ENCODE measurements at places on chromosomes 2 and 18.

- no peak for DNase-seq
Measured at GRCh38 chr18:76488190-76488589, 6.9 kb downstream of the ZNF516 start.

- DNase-seq, result no peak
Measured at GRCh38 chr2:8628866-8629209, 53.0 kb upstream of the ID2 start.

DNA sequence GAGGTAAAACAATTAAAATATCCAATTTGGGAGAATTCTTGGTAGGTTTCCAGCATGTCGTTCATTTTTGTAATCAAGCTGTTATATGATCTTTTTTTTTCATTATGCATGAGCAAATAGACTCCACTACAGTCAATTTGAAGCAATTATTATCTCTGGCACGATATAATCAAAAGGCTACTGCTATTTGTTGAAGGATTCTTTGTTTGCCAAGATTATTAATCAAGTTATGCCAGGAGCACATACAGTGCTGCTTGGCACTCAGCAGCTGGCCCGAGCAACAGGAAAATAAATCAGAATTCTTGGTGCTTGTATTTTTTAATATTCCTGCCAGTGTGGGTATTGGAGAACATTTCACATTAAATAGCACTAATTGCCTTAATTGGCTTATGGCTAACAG is 279.5 kb downstream of the RND3 start:
- DNase-seq, result no peak

- no peak for DNase-seq
Measured at GRCh38 chr2:86393521-86394491, 47.4 kb upstream of the KDM3A start.

- DNase-seq, result no peak
Measured at GRCh38 chr2:164642946-164643555, 21.8 kb upstream of the GRB14 start.

DNA sequence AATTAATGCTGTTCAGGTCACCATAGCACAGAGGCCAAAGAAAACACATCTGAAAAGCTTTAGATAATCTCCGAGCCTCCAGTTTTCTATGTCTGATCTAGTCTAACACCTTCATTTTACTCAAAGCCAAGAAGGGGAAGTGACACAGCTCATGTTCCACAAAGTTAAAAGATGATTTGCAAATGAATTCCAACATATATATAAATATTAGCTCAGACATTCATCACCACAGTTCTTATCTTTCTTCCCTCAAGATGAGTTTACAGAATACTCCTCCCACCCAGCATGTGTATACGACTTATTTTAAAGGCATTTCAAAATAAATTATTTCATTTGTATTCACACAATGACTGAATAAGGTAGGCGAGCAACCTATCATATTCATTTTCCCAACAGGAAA is 82.4 kb downstream of the AAK1 start:
- no peak for DNase-seq

GRCh38 chr2:108124736-108125495 is 114.9 kb upstream of the SULT1C3 start:
- no peak for DNase-seq

GRCh38 chr2:173521450-173522192 is 166.9 kb downstream of the CDCA7 start:
- DNase-seq, result no peak

GRCh38 chr2:178718283-178718682 is 88.9 kb downstream of the TTN start:
- no peak for DNase-seq

- no peak for DNase-seq
Measured at GRCh38 chr2:527581-527980, 149.6 kb downstream of the TMEM18 start.

- DNase-seq, result no peak
Measured at GRCh38 chr18:13460946-13461345, 242.4 kb downstream of the LDLRAD4 start.

- no peak for DNase-seq
Measured at GRCh38 chr2:214856137-214856536, 46.7 kb upstream of the BARD1 start.

DNA sequence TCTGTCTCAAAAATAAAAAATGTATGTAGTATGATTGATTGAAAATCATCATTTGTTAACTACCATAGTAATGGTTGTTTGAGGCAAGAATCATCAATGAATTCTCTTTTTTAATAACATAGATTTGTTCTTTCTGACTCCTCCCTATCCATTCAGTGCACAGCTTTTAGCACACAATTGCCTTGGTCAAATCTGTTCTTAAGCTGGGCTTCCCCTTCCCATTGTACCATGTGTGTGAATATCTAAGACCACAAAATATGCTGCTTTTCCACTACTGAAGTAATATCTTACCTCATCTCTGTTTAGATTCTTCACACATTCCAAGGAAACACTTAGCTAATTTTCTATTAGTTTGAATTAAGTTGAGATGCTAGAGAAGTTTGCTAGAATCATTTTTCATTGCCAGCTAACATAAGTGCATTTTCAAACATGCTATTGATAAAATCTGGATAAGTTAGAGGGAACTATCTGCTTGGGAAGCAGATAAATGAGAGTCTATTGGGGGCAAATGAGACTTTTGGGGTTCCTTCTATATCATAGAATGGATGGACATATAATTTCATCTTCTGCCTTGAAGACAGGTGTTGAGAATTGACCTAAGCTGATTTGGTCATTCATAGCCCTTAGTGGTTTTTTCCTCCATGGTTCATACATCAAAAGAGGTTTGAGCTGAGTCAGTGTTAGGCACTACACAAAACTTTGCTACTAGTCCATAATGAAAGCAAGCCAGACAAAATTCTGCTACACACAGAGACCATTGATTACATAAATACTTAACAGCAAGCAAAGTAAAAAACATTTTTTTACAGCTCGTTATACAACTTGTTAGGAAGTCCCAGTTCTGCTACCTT is 231.9 kb downstream of the PLCL1 start:
- DNase-seq, result no peak

GRCh38 chr2:171531836-171532450 is 9.7 kb downstream of the CYBRD1 start:
- no peak for DNase-seq

DNA sequence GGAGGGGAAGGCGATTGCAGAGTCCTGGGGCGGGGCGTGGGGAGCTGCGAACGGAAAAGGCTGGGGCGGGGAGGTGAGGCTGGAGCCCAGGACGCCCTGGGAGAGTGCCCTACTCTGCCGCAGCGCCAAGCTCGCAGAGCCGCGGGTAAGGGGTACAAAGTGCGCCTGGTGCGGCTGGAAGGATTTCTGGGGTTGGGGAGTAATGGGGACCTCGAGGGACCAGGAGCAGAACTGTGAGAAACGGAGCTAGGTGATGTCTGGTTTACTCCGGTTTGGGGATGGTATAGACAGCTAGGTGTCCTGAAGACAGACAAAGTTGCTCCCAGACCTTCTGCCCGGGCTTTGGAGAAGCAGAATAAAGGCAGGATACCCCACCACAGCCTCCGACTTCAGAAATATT is 718 bp upstream of the NXPH2 start:
- no peak for DNase-seq

DNA sequence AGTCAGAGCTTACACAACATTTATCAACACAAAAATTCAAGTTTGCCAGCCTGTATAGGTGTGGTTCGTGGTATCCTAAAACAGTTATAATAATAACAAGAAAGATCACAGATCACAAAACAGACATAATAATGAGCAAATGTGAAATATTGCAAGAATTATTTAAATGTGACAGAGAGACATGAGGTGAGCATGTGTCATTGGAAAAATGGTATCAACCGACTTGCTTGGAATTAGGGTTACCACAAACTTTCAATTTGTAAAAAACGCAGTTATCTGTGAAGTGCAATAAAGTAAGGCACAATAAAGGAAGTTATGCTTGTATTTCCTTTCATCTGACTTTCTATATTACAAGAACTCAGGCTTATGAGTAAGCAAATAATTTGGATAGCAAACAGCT is 116.8 kb downstream of the IKZF2 start:
- DNase-seq, result no peak

DNA sequence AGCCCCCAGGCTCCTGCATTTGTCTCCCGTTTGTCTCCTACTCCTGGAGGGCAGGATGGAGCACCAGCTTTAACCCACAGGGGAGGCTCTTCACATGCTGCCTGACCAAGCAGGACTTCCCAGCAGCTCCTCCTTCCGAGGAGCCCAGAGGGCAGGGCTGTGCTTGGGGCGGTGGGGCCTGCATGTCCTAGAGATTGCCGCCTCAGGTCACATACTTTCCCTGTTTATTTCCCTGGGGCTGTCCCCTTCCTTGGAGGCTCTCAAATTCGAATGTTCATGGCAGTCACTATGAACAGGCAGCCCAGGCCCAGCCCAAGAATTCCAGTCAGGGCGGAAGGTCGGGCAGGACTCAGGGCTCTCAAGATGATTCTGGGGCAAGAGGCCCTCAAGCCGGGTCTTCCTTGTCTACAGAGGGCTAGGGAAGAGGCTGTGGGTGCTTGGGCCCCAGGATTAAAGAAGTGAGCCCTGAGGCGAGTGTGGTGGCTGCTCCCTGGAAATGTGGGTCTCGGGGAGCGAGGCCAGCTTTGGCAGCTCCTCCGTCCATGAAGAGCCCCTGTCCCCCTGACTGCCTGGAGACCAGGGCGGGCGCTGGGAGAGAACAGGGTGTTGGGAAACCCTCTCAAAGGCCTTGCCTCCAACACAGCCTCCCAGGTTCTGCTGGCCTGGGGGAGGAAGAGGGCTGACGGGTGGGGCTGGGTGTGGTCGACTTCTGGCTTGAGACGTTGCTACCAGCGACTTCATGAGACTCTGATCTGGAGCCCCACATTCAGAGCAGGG is 48.9 kb upstream of the HPCAL1 start:
- DNase-seq, result no peak

GRCh38 chr2:24206242-24206641 is 31.4 kb downstream of the FAM228A start:
- DNase-seq, result no peak

- no peak for DNase-seq
Measured at GRCh38 chr18:48445540-48445939, 36.4 kb upstream of the ZBTB7C start.

DNA sequence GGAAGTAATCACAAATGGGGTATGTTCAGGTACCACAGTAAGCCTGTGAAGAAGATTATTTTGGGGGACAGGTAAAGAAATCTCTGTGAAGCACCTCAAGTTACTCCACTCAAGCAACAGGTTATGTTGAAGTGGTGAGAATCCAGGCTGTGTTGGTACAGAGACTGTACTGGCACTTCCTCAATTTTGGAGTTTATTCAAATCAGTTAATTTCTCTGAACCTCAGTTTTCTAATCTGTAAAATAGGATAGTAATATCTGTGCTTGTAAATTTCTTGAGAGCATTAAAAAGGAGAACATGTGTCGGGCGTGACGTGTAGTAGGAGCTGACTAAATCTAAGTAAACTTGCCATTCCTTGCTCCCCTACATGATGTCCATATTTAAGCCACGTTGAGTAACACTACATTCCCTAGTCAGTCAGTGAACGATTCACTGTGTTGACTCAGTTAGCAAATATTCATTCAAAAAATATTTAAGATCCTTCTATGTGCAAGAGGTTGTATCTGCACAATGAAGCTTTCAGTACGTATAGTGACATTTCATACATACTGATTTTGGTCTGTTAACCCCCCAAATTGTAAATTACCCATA is 504.2 kb downstream of the ZEB2 start:
- DNase-seq, result no peak

GRCh38 chr2:233039846-233040530 is 7.5 kb downstream of the NEU2 start:
- DNase-seq, result no peak

GRCh38 chr2:178913049-178913441 is 105.8 kb upstream of the TTN start:
- DNase-seq, result no peak

- no peak for DNase-seq
Measured at GRCh38 chr2:233807966-233808935, 30.1 kb downstream of the MROH2A start.

DNA sequence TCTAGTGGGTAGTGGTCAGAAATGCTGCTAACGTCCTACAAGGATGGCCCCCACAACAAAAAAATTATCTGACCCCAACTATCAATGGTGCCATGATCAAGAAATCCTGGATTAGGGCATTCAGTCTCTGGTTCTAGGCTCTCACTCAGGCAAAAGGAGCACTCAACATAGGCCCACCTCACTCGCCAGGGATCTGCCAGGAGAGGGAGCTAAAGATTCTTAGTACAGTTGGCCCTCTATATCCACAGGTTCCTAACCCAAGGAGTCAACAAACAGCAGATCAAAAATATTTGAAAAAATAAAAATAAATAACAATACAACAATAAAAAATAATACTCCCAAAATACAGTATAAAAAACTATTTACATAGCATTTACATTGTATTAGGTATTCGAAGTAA is 10.0 kb downstream of the SLC4A5 start:
- DNase-seq, result no peak

GRCh38 chr2:121505986-121506586 is 24.6 kb upstream of the RNU4ATAC start:
- DNase-seq, result no peak

GRCh38 chr18:79494936-79495335 is 99.2 kb downstream of the NFATC1 start:
- DNase-seq, result no peak

DNA sequence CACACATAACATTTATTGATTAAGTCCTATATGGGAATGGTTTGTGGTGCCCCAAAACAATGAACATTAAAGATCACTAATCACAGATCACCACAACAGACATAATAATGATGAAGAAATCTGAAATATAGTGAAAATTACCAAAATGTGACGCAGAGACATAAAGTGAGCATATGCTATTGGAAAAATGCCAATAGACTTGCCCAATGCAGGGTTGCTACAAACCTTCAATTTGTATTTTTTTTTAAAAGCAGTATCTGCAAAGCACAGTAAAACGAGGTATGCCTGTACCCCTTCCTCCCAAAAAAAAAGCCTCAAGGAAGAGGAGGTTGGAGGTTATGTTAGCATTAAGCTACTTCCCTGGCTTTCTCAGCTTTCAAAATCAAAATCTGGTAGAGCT is 131.1 kb downstream of the RBMS1 start:
- no peak for DNase-seq

- peak; percentile 25 for DNase-seq
Measured at GRCh38 chr2:88159955-88160415, 10.2 kb upstream of the THNSL2 start.

DNA sequence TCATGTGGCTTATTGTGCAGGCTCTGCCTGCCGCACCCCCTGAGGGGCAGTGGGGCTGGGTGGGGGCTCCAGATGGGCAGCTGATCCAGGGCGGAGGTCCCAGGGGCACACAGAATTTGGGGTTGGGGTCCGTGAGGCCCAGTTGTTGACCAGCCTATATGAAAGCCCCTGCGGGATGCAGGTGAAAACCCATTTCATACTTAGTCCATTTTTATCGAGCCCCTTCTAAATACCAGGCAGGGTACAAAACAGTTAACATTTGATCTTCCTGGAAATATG is 30.6 kb downstream of the MYO7B start:
- no peak for DNase-seq

GRCh38 chr2:100267751-100268150 is 54.5 kb downstream of the LONRF2 start:
- DNase-seq, result no peak

- DNase-seq, result no peak
Measured at GRCh38 chr2:37887286-37887685, 37.8 kb upstream of the RMDN2 start.
